HCT116 (cell line): ENCODE measurements at places on chromosomes 3 and 15.

GRCh38 chr15:68025835-68026424, 28.2 kb upstream of the PIAS1 start:
- DNase-seq = no peak

DNA sequence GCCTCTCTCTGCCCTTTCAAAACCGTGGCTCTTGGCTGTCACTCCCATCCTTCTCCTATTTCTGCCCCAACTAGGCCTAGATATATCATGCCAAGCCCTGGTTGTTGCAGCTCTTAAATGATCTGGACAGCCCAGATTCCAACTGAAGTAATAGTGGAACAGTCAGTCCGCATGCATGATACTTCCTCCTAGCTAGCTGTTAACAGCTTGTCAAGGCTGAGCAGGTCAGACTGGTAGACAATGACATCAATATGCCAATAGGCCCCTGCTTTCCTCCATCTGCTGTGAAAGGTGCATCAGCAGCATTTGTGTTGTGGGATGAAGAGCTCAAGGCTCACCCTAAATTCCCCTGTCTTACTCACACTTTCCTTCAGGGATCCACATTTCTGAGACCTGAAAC, 527.7 kb upstream of the TGFBR2 start:
- DNase-seq = no peak

GRCh38 chr3:180543877-180544276, 58.1 kb upstream of the TTC14 start:
- DNase-seq = no peak

DNA sequence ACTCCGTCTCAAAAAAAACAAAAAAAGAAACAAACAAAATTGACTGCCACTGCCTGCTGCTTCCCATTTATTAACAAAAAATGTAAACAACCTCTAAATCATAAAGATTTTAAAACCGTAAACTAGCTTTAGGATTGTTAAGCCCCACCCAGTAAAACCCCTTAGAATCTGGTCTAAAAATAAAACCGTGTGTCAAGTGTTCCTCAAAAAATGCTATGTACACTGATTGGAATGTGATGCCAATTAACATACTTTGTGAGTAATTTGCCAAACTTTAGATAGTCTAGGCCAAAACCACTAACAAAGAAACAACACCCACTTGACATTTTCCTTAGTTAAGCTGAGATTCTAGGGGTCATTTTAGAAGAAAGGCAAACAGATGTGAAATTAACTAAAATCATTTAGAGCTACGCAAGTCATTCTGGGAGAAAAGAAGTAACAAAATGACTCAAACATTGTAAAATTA, 5.3 kb downstream of the RAF1 start:
- no peak for DNase-seq

- DNase-seq = no peak
Observed at GRCh38 chr15:71893691-71894090, 83.3 kb downstream of the NR2E3 start.
